ENCODE measurements at places on chromosomes 1 and 21.

DNA sequence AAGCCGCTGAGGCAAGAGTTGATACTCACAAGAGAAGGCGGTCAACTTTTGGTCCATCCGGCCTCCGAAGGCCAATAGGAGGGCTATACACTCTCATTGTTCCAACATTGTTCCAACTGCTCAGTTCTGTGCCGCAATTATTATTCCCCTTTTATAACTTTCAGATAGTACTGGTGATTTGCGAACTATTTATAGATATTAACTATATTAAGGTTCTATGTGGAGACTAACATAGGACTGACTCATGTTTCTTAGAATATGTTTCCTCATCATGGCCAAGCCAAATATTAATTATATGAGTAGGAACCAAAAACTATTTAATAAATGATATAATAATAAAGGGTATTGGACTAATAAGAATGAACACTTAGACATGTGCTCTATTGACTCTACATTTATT is 96.7 kb upstream of the LBR start:
- no peak for DNase-seq

GRCh38 chr1:72635719-72636118 is 353.4 kb upstream of the NEGR1 start:
- no peak for DNase-seq

DNA sequence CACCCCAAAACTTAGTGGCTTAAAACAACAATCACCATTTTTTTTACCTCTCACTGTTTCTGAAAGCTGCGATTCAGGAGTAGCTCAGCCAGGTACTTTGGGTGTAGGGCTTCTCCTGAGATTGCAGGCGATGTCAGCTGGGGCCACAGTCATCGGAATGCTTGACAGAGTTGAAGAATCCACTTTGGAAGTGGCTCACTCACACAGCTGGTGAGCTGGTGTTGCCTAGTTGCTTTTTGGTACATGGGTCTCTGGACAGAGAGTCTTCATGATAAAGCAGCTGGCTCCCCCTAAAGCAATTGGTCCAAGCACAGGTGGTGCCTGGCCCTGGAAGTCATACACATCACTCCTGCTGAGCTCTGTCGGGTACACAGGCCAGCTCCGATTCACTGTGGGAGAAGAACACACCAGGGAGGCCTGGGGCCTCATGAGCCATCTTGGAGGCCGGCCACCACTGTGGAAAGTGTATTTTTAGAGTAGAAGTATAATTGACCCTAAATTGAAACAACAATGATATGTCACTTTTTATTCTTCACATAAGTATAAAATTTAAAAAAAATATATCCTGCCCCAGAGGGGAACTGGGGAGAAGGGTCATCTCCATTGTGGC is 75.2 kb upstream of the GALNT2 start:
- no peak for DNase-seq

DNA sequence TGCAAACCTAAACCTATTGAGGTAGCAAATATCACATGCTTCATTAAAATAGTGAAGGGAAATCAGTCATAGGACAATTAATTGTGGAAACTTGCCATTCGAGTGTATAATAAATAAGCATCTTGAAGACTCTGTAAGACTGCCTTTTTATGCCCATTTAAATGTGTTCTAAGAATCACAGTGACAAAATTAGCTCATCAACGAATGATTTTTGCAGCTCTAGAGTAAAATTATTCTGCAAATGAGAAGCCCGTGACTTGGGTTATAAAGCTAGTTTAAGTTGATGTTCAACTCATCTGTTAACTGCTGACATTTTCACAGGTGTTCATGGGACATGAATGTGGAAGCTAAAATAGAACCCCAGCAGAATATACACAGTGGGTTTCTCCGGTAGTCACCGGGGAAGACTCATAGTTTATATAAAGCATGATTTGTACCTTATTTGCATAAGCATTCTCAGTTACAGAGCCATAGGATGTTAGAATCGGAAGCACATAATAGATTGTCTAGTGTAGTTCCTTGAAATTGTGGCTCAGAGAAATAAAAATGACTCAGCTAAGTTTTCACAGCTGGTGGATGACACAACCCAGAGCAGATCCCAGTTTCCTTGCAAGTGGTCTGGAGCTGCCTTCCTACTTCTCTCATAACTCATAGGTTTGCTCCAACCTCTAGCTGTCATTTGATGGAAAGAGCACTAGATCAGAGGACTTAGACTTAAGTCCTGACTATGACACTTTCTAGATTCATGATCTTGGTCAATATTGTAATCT is 107.3 kb downstream of the UCHL5 start:
- no peak for DNase-seq

DNA sequence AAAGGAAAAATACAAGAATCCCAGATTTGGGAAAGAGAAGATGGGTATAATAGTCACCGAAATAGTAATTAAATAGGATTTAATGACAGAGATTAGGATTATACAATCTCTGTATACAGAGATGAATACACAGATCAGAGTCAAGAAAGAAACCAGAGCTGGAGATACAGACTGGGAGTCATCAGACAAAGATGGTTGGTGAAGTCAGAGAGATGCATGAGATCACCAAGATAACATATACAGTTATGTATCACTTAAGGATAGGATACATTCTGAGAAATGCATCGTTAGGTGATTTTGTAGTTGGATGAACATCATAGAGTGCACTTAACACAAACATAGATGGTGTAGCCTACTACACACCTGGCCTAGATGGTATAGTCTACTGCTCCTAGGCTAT is 49.8 kb downstream of the VCAM1 start:
- DNase-seq, result no peak

DNA sequence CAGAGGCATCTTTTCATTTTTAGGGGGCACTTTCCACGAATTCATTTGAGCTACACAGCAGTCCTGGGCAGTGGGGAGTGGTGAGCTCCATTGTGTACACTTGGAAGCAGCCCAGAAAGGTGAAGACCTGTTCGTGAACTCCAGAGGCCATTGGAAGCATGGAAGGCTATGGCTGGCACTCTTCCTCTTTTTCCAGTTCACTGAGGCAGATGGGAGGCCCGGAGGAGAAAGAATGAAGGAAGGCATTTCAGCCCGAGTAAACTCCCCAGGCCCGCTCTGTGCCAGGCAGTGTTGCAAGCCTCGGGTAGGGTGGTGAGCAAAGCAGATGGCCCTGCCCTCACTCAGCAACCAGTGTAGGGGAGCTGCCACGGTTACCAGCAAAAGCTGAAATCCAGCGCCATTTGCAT is 673 bp upstream of the DHCR24 start:
- DNase-seq, result peak; percentile 35

DNA sequence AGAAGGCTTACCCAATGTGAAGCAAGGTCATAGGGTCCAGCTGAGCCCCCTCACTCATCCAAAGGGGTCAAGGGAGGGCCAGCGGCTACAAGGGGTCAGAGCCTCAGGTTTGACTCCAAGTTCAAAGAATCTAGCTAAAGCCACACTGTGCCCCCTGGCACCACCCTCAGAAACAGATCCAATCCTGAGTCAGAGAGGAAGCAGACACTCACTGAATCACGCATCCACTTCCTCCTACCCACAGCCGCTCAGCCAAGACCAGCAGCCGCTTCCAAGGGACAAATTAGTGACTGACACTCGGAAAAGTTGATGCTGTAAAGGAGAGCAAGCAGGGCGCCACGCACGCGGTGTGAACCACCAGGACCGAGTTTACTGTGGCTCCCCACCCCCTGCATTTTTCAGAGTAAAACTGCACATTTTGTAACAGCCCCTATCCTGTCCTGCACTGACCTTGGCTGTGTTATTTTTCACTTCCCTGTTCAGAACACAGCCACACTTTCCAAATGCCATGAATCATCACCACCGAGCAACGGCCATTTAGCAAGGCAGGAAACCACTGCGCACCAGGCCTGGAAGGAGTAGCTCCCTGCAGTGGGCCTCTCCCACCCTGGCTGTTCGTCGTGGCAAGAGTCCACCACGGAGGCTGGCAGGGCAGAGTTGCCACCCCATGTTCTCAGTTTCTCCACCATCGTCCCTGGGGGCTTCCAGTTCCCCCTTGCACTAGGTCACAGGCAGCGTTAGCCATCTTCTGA is 147.8 kb downstream of the TOMM20 start:
- DNase-seq, result peak; percentile 71

- no peak for DNase-seq
These were observed 5.1 kb downstream of the DCST1 start for GRCh38 chr1:155038602-155039307.

GRCh38 chr1:90334137-90334536 is 339.2 kb downstream of the ZNF326 start:
- no peak for DNase-seq

DNA sequence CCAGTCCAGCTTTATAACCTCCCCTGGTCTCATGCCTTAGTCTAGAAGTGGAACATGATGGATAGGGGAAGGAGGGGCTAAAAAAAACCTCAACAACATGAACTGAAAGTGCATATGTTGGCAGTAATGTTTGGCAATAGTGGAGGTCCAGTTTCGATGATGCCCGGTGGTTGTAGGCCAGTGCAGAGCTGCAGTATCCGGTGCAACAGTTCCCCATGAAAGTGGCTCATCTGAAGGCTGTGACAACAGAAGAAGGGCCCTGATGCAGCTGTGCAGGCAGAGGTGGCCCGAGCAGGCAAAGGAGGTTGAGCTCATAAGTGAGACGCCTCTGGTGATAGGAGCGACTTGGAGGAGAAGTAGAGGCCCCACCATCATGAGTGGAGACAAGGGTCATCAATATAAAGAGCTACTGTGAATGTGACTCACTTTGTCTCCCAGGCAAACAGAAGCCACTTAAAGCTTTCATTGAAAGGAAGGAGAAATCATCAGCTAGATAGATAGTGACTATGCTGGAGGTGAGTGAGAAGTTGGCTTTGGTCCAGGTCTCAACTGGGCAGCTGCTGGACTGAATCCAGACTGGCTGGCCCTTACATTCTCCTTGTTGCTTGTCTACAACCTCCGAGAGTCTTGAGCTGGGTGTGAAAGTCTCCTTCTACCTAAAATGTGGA is 10.2 kb upstream of the CREG1 start:
- no peak for DNase-seq

DNA sequence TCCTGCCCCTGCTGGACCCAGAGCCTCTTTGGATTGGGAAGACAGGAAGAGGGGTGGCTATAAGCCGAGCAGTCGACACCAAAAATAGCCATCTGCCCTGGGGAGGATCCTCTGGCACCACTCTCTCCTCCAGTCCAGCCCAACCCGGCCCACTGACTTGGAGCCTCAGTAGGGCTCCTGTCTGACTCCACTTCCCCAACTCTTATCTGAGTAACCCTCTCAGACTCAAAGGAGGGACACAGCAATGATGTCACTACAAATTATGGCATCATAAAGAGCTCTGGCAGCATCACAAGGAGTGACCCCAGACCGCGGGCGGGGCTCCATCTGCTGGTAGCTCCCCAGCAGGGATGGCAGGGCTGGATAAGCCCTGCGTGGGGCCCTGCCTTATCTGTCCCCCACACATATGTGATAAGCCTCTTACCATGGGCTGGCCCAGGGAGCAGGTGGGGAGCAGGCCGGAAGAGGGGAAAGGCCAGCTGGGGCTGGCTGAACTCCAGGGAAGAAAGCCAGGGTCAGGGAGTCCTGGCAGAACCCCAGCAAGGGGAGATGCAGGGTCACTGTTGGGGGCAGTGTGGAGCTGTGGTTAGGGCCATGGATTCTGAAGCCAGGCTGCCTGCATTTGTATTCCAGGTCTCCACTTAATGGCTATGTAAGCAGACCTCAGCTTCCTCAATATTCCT is 4.6 kb upstream of the SLC6A9 start:
- DNase-seq, result no peak

DNA sequence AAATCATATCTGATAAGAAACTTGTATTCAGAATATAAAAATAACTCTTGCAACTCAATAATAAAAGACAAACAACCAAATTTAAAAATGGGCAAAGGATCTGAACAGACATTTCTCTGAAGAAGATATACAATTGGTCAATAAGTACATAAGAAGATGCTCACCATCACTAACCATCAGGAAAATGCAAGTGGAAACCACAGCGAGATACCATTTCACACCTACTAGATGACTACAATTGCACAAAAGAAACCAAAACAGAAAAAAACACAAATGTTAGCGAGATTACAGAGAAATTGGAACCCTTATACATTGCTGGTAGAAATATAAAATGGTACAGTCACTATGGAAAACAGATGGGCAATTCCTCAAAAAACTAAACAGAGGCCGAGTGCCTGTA is 11.5 kb upstream of the ZNF683 start:
- DNase-seq, result no peak

DNA sequence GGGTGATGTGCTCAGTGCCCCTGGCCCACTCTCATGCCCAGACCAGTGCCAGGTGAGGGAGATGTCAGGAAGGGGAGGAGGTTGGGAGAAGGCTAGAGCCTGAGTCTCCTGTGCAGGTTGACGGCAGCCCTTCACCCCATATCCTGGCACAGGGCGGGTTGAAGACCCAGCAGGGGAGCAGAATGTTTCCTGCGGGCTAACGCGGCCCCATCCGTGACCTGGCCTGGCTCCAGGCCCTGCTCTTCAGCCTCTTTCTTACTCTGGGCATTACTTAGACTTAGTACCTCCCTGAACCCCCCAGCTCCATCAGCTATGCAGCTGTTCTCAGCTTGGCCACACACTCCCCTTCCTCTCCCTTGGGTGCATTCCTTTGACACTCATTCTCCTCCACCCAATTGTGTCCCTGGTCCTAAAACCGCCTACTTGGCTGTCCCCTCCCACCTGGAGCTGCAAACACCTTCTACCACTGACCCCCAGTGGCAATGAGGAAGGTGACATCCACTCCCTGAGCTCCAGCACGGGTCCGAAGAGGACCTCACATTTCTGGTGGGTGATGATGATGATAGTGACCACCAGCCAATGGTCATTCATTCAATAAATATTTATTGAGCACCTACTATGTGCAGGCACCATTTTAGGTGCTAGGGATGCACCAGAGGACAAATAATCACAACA is 179.0 kb downstream of the PTPRU start:
- DNase-seq, result peak; percentile 16

- no peak for DNase-seq
These were observed 3.2 kb downstream of the EDN2 start for GRCh38 chr1:41481109-41481775.

- DNase-seq, result no peak
These were observed 155.1 kb upstream of the GORAB start for GRCh38 chr1:170376801-170377385.

DNA sequence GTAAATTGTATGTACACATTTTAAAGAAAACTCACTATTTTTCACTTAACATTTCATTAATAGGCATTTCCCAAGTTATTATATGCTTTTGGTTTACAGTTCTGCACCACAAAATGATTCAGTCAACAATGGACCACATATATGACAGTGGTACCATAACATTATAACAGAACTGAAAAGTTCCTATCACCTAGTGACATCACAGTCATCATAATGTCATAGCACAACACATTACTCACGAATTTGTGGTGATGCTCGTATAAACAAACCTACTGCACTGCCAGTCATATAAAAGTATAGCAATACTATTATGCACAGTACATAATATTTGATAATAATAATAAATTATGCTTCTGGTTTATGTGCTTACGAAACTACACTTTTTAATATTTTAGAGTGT is 30.9 kb downstream of the DNAI4 start:
- no peak for DNase-seq

DNA sequence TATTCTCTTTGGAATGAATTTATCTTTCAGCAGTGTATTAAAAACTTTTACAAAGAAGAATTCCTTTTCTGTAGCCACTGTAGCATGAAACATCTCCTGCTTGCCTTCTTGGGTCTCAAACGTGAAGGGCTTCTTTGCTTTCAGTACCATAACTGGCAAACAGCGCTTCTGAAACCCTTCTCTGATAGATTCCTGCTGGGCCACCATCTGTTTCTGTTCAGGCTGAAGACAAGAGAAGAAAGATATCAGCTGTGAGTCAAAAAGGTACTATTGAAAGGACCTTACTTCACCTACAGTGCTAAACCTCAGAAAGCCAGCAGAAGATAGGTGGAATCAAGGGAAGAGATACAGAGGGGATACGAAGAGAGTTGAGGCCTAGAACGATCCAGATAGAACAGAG is 10.5 kb downstream of the AIM2 start:
- DNase-seq, result no peak

- DNase-seq, result no peak
These were observed 2.6 kb upstream of the FCRLB start for GRCh38 chr1:161718559-161719324.

Measured in DND-41 (cell line).